ENCODE measurements at places on chromosomes 6 and 20. TPM values are rescaled to one million over a fixed set of nuclear protein-coding genes. Genes with fewer than 3 reads are reported as not detected.

- no peak overlapping the region for H3K4me3 ChIP-seq
- no peaks in the 10 kb centered on the region for H3K27me3 ChIP-seq
- H3K36me3 ChIP-seq: no peaks in the 10 kb centered on the region
These were observed 258.1 kb upstream of the PTCHD4 start for GRCh38 chr6:48369100-48369499.

DNA sequence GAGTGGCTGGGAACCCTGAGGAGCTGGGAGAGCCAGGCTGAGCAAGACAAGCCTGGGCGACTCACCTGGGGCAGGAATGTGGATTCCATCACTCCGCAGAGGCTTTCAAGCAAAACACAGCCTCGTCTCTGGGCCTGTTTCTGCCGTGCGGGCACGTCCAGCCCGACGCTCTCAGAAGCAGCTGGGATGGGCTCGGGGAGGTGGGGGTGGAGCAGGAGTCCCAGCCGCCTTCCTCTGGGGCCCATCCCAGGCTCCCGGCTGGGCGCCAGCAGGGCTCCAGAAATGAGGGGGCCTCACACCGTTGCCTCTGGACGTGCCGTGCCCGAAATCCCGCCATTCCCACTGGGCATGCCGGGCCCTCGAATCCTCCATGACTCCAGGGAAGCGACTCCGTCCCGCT, 8.7 kb upstream of the RPS21 start:
- H3K27me3 ChIP-seq: no peaks in the 10 kb centered on the region
- peak; percentile 75 for DNase-seq
- H3K4me3 ChIP-seq: no peak overlapping the region
- H3K4me1 ChIP-seq: peaks cover 56% of the 10 kb centered on the region
- H3K27ac ChIP-seq: no peak overlapping the region

- 0 out of 2 replicates have a peak, but pooled peaks cover 7% of the 10 kb centered on the region for H3K4me1 ChIP-seq
- no peak overlapping the region for H3K27ac ChIP-seq
- no peak overlapping the region for H3K4me3 ChIP-seq
- no peaks in the 10 kb centered on the region for H3K36me3 ChIP-seq
These were observed 1223.6 kb downstream of the EPHA7 start for GRCh38 chr6:92195796-92196195.

Gene SLC4A11
- 16.4 TPM for total RNA-seq

Gene CNPY3
- 45.3 TPM for total RNA-seq

Gene DDRGK1
- total RNA-seq: 16.4 TPM

Gene CUL9
- total RNA-seq: 14.5 TPM

Measured in SJCRH30 (cell line).